Activated T-cell treated with anti-CD3 and anti-CD28 coated beads, Interleukin-2, amount 50 U/mL, for 24 hours (primary cell): ENCODE measurements at places on chromosomes 16 and 17.

- DNase-seq, result no peak
These were observed 7.0 kb downstream of the ARMC7 start for GRCh38 chr17:75116737-75117136.

DNA sequence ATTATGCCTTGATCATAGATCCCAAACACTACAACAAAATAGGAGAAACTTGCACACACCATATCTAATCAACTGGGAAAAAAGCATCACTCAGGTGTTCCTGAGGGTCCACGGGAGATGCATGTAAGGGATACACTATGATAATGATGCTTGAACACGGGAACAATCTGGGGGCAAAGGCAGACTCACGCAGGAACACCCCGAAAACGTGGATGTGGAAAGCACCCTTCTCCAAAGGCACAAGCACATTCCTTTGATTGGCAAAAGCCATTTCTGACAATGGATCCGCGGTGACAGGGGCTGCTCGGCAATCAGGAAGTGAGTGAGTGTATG is 1.3 kb downstream of the ZNF652 start:
- DNase-seq, result no peak

- no peak for DNase-seq
These were observed 187.0 kb downstream of the BCAS3 start for GRCh38 chr17:60864708-60865005.

DNA sequence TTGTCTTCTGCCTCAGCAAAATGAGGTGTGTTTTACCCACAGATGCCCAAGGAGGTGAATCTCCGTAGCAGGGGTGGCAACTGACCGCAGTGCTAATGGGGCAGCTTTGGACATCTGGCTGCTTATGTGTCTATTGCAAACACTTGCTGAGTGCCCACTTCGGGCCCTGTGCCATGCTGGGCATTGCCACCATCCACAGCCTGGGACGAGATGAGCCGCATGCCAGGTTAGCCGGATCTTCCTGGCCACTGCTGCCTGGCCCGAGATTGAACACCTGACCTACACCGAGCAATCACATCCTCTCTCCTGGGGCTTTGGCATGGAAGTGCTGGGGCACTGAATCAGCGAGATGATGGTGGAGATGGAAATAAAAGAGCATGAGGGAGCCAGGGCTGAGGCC is 238.7 kb downstream of the GSG1L start:
- no peak for DNase-seq

DNA sequence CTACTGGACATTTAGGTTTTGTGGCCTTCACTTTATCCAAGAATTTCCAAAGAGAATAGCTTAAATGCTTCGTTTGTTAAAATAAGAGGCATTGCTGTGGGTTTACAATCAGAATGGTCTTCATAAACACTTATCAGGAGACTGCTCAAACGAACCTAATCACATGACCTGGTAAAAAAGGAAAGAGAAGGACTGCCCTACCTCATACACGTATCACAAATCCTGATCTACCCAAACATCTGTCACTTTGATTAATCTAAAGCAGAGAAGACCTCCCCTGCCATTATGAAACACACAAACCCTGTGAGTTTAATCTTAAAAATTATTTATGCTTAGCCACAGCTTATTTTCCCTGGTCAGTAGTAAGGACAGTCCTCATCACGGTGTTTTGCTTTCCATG is 76.6 kb downstream of the PARN start:
- no peak for DNase-seq

DNA sequence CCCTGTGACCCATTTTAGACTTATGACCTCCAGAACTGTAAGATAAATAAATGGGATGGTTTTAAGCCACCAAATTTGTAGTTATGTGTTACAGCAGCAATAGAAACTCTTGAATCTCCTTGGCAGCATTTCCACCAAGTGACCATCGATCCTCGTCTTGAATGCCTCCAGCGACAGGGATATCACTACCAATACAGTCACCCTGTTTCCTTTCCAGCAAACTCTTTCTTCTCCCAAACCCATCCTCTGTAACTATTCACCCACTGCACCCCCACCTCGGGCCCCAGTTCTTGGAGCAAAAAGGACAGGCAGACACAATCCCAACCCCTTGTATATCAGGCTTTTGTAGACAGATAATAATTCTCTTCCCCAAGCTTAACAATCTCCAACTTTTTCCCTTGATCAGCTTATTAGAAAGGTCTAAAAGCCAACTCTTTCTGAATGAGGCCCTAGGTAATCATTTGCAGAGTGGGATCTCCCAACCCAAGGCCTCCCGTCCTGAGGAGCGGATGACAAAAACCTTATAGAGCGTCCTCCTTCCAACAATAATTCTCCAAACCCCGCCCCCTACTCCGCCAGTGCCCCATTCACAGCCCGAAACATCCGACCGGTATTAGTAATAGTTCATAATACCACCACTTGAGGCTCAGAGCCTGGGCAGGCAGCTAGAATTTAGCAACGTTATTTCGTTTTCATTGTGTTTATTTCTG is 14.7 kb upstream of the PLLP start:
- no peak for DNase-seq
